Left forelimb (tissue), 1 donor: ENCODE measurements at places on chromosomes 2 and 18.

- DNase-seq, result no peak
Observed at GRCh38 chr2:100616841-100617390, 54.1 kb downstream of the PDCL3 start.

- DNase-seq, result no peak
Observed at GRCh38 chr2:113791697-113792590, 35.5 kb upstream of the SLC35F5 start.

GRCh38 chr2:148484066-148484465, 160.5 kb upstream of the EPC2 start:
- no peak for DNase-seq

- DNase-seq, result no peak
Observed at GRCh38 chr18:54440292-54440691, 82.6 kb downstream of the C18orf54 start.

DNA sequence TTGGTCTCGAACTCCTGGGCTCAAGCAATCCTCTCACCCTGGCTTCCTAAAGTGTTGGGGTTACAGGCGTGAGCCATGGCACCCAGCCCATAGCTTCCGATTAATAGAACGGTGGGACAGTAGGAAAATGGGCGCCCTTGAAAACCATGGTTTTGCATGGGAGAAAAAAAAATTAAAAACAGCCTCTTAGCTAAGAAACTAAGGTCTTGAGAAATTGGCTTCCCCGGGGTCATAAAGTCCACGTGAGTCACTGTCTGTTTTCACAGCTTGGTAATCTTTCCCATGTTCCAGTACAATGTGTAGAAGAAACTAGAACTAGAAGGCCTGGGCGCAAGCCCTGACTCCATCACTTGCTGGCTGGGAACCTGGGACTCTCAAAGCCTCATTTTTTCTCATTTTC, 20.7 kb downstream of the B3GNT2 start:
- no peak for DNase-seq

GRCh38 chr2:112880091-112880531, 30.9 kb upstream of the IL37 start:
- DNase-seq, result no peak

GRCh38 chr2:188628989-188629752, 337.5 kb downstream of the GULP1 start:
- no peak for DNase-seq

- DNase-seq, result no peak
Observed at GRCh38 chr2:195659982-195660890, 3.2 kb downstream of the SLC39A10 start.

DNA sequence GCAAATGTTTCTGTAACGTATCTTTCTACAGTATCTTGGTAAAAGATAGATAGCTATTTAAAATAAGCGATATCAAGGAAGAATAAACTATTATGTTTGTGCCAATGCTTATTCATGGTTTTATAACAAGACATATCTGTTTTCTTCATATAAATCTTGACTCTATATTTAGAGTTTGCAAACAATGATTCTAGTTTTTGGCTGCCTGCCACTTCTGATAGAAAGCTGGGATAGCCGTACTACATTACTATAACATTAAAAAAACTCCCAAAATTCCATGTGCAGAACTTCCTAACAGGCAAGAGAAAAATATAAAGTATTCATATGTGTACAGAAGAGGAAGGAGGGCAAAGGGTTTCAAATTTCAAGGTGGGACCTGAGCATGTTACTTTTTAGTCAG, 985.0 kb downstream of the BCL11A start:
- no peak for DNase-seq

DNA sequence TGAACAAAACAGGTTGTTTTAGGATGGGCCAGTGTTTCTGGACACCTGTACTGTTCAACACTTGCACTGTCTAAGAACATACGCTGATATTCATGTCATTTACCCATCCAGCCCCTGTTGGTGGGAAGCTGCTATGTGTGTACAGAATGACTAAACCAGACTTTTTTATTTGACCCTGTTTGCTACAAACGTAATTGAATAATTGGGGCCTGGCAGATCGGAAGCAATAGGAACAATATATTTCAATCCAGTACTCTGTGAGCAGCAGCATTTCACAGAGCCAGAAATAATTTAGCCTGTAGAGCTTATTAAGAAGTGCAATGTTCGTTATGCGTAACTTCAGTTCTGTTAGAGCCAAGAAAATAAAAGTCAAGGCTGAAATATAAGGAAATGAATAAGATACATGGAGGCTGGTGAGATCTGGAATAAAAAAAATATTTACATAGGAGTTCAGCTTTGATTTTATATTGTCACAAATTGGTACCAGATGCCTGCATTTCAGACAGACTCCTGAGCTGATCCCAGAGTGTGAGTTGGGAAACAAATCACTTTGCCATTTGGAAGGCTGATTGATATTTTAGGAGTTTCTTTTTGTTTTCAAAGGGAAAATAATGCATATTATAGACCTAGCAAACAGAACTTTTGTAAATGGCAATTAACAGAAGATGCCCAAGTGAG, 19.7 kb downstream of the CABLES1 start:
- no peak for DNase-seq

- no peak for DNase-seq
Observed at GRCh38 chr2:50820176-50820575, 211.8 kb downstream of the NRXN1 start.

- DNase-seq, result no peak
Observed at GRCh38 chr18:33010149-33010548, 237.3 kb upstream of the KLHL14 start.

DNA sequence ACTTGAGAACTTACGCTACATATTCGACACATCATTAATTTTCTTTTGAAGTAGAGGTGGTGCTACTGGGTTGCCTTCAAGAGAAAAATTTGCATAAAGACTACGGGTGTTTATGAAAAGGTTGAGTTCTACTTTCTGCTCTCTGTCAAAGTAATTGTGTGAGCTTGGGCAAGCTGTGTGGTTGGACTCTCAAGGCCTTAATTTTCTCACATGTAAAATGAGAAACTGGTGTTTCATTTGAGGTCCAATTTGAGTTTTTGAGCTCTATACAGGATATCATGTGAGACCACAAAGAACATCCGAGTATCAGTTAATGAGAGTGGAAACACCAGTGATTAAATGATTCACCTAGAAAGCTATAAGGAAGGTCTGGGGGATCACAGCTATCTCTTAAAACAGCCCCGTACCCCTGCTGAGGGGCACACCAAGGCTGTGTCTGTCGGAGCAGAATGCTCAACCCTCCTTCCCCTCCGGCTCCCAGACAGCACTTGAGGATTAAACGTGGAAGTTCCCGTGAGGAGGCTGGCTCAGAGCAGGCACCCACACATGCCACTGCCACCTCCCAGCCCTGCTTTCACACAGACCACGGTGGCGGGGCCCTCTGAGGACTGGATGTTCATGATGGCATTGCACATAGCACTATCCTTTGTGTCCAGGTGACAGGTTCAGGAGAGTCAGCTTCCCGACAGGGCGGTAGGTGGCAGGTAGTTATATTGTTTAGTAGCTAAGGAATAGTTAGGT, 191.8 kb downstream of the RNF144A start:
- DNase-seq, result no peak

- no peak for DNase-seq
Observed at GRCh38 chr2:1556776-1557466, 143.7 kb downstream of the TPO start.

GRCh38 chr2:181224866-181225265, 232.3 kb upstream of the ITGA4 start:
- no peak for DNase-seq

DNA sequence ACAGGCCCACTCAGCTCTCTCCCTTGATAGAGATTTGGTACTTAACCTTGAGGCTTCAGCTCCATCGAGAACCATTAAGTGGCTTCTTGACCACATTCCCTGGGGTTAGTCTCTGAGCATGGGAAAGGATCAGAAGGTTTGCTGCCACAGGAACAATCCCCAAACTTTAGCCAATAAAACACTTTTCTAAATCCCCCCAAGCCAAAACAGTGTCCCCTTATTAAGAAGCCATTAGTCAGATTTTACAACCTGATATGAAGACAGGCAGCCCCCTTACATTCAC, 37.7 kb upstream of the SLC8A1 start:
- DNase-seq, result no peak

- DNase-seq, result no peak
Observed at GRCh38 chr18:78618726-78619125, 360.9 kb upstream of the SALL3 start.

- DNase-seq, result no peak
Observed at GRCh38 chr2:117818921-117819320, 4.4 kb downstream of the DDX18 start.

GRCh38 chr2:8857709-8858108, 20.3 kb upstream of the KIDINS220 start:
- DNase-seq, result no peak

DNA sequence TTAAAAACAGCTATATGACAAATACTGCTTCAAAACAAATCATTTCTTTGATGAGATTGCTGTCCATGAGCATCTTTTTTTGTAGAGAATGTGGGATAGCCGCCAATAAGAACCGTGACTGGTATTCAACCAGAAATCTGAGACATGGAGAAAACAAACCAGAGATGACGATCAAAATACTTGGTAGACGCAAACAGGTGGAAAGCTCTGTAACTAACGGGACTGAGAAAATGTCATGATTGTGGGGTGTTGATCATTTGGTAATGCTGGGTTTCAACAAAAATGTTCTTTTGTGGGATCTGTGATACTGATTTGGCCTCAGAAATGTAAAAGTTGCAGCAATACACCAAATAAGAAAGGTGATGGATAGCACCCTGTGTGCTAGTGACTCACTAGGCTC, 364.8 kb downstream of the NYAP2 start:
- DNase-seq, result no peak

DNA sequence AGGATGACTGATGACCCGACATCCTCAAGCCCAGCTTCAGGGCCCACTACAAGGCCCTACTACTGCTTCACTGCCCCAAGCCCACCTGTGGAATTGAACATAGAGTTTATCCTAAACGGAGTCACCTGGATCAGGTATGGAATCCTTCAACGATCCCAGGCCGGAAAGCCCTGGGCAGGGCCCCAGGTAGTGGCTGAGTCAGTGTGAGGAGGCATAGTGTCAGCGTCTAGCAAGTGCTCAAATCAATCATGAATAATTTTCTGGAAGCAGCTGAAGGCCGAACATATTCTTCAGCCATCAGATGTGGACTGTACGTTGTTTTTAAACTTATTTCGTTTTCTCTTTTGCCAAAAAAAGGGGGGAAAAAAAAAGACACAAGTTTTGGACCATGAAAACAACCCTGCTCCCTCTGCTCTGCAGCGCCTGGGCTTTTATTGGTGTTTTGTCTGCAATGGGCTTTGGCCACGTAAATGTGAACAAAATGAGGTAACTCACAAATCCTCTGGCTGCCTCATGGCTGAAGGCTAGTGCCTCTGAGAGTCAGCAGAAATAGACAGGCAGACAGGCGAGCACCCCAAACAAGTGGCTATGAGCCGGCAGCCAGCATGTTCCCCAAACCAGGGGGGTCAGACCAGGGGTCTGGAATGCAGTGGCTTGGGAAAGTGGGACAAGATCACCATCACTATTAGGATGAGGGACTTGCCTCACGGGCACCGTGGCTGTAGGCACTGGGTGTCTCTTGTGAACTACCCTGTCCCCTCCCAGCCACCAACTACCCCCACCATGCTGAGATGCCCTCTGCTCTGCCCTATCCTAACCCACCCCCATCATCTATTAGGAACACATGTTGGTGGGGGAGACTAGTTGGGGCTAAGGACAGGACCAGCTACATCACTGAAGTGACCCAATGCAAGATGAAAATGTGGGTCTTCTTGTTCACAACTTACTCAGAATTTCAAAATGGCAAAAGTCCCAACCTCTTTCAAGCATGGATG, 51.4 kb downstream of the TTC32 start:
- peak; percentile 49 for DNase-seq

DNA sequence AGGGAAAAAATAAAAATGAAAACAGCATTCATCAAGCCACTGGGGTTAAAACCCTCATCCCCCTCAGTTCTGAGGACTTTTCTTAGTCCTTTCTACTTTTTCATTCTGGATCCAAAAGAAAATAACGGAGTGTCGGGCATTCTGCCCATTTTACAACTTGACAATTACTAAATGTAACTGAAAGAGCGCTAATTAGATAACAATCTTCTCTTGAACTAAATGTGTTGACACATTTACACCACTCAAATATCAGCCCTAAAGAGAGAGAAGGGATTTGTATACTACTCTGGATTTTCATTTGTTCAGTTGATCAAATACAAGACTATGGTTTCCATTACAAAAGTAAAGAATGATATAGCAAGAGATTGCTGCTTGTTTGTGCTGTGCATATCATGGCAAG, 27.5 kb downstream of the ABCA12 start:
- no peak for DNase-seq

DNA sequence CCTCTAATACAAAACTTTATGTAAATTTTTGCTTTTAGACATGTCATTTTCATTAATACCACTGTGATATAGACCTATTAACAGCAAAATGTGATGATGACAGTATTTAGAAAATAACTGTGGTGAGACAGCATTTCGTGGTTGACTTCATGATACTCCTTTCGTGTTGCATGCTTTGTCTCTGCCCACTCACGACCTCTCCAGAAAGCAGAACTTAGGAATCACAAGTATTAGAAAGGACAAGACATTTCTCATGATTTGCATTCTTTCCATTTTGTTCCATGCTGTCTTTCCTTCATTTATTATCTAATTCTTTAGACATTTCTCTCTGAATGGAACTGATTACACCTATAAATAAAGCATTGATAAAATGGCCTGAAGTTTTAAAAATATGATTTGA, 85.2 kb upstream of the POU3F3 start:
- no peak for DNase-seq

DNA sequence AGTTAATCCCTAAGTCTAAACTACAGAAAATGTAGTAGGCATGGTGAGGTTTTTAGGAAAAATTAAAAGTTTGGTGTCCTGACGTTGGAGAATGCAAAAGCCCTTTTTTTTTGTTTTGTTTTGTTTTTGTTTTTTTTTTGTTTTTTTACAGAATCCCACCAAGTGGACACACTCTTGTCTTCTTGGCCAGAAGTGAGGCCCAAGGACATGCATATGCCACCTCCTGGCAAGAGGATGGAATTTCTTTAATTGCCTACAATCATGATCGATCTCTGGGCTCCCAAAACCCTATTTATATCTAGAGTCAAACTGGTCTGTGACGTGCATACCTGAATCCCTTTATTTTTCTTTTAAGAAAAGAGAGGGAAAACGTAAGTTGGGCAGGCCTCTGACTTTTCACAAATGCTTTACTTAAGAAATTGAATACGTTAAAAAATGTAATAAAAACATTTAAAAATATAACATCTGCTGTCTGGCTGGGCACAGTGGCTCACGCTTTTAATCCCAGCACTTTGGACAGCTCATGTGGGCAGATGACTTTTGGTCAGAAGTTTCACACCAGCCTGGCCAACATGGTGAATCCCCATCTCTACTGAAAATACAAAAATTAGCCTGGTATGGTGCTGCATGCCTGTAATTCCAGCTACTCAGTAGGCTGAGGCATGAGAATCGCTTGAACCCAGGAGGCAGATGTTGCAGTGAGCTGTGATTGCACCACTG, 502.7 kb downstream of the CBLN2 start:
- DNase-seq, result no peak

DNA sequence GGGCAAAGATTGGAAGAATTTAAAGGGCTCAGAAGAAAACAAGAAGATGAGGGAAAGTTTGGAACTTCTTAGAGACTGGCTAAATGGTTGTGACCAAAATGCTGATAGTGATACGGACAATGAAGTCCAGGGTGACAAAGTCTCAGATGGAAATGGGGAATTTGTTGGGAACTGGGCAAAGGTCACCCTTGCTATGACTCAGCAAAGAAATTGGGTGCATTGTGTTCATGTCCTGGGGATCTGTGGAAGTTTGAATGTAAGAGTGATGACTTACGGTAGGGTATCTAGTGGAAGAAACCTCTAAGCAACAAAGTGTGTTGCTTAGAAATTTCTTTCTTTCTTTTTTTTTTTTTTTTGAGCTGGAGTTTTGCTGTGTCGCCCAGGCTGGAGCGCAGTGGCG, 6.0 kb upstream of the IL1A start:
- DNase-seq, result no peak
